ENCODE measurements at places on chromosomes 7 and 10. TPM values are rescaled to one million over a fixed set of nuclear protein-coding genes. Genes with fewer than 3 reads are reported as not detected.

The PTPN20 gene
- polyA plus RNA-seq, result 1.5 TPM

The RSPH10B2 gene
- 0.07 TPM for polyA plus RNA-seq

The CFAP46 gene
- polyA plus RNA-seq, result 0.50 TPM

The LRIT1 gene
- not detected for polyA plus RNA-seq

The FEZF1 gene
- not detected for polyA plus RNA-seq

The PDK4 gene
- 204 TPM for polyA plus RNA-seq

The KIAA1217 gene
- polyA plus RNA-seq, result 7.2 TPM

The NPFFR1 gene
- polyA plus RNA-seq, result 0.10 TPM

The UBE2D4 gene
- polyA plus RNA-seq, result 9.9 TPM

The SRRM3 gene
- polyA plus RNA-seq, result 3.0 TPM

The MARCHF5 gene
- 21.8 TPM for polyA plus RNA-seq

The GOLGA7B gene
- polyA plus RNA-seq, result 0.30 TPM

The PPP1R3C gene
- 5.7 TPM for polyA plus RNA-seq

The KLF14 gene
- 0.10 TPM for polyA plus RNA-seq

The EPO gene
- polyA plus RNA-seq, result 0.05 TPM

The IQUB gene
- 0.39 TPM for polyA plus RNA-seq

The SFR1 gene
- 10.9 TPM for polyA plus RNA-seq

All from ovary (tissue), 10 donors.